ENCODE measurements at places on chromosomes 16 and 17.

DNA sequence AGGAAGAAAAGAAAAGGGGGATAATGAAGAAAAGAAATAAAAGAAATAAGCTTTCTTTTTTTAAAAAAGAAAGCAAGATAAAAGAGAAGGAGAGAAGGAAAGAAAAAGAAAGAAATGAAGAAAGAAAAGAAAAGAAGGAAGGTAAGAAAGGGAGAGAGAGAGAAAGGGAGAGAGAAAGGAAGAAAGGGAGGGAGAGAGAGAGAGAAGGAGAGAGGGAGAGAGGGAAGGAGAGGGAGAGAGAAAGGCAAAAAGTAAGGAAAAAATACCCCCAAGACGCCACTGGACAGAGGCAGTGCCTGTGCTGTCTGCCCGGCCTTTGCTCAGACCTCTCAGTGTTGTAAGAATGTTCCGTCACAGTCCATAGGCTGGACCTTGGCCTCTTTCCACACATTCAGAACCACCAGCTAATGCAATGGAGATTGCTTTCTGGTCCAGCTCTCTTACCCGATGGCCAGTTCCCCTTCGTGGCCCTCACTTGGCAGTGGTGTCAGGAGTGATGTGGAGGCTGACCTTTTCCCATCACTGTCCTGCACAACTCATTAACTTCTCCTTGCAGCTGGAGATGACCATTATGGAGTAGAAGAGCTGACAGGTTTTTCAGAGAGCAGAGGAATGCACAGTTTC lies 14.3 kb upstream of the HNF1B start:
- DNase-seq: no peak

- no peak for DNase-seq
Measured at GRCh38 chr17:36933512-36934143, 3.6 kb upstream of the LHX1 start.

DNA sequence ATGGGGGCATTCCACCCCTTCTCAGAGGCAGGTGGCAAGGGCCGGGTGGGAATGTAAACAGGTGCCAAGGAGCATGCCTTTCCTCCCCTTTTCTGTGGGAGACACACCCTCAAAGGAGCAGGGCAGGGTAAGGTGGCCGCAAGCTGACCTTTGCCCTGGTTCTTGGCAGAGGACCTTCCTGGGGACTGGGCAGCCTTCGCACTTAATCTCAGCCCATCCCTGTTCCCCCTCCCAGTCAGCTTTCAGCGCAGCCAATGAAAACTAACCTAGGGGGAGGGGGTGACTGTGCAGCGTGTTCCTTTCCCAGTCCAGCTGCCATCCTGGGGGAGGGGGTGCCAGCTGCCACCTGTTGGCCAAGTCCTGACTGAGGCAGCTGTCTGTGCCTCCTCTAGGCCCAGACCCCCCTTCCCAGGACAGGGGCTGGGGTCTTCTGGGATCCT lies 2.8 kb downstream of the TRAF4 start:
- no peak for DNase-seq

DNA sequence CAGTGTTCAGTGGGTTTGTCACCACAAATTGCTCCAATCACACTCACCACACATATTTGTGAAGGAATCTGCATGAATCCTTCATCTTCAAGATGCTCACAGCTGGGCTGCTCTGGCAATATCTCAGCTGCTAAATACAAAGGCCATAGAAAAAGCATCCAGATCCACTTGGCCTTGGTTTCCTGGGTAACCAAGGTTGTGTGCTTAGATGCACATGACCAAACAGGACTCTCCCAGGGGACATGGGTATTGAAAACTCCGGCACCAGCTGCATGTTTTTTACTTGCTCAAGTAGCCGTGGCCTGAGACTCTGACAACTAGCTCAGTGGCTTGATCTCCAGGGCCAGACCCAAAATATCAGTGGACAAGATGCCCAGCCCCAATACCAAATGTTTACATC lies 131.3 kb downstream of the CBLN1 start:
- DNase-seq: no peak

GRCh38 chr17:72030067-72030899 lies 90.5 kb upstream of the SOX9 start:
- peak; percentile 19 for DNase-seq

DNA sequence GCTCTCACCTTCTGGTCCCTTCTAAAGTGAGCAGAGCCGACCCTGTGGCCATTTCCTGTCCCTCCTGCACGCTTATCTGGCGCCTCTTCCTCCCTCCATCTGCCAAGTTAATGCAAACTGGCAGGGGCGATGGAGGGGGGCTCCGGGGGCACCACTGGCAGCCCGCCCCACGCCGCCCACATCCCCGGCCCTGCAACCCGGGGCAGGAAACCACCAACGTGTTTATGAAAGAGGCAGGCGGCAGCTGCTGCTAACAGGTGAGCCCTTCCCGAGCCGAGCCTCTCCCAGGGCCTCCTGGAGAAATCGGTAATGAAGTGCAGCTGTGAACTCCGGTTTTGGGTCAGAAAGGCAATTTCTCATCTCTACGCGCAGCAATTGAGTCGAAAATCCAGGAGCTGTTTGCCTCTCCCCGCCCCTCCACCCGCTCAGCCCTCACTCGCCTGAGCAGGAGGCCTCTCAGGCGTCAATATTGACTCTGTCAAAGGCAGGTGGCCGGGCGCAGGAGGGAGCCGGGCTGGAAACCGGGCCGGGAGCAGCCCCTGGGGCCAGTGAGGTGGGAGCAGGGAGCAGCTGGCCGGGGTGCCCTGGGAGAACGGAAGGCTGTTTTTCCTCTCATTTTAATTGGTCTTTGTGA lies 164.4 kb upstream of the GSE1 start:
- DNase-seq: no peak

DNA sequence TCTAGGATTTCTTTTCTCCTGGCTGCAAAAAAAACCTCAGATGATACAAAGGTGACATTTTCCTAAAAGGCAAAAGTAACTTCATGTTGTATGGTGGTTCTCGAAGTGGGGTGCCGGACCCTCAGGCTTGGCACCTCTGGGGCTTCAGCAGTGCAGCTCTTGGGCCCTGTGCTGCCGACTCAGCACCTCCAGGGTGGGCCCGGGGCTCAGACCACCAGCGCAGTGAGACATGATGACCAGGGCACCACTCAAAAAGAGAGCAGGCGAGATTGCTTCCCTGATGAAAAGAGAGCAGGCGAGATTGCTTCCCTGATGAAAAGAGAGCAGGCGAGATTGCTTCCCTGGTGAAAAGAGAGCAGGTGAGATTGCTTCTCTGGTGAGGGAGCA lies 98.7 kb upstream of the ZNF750 start:
- no peak for DNase-seq

- peak; percentile 39 for DNase-seq
Measured at GRCh38 chr17:72349491-72349995, 228.7 kb downstream of the SOX9 start.

- DNase-seq: no peak
Measured at GRCh38 chr17:44382917-44383316, 6.5 kb downstream of the ITGA2B start.

DNA sequence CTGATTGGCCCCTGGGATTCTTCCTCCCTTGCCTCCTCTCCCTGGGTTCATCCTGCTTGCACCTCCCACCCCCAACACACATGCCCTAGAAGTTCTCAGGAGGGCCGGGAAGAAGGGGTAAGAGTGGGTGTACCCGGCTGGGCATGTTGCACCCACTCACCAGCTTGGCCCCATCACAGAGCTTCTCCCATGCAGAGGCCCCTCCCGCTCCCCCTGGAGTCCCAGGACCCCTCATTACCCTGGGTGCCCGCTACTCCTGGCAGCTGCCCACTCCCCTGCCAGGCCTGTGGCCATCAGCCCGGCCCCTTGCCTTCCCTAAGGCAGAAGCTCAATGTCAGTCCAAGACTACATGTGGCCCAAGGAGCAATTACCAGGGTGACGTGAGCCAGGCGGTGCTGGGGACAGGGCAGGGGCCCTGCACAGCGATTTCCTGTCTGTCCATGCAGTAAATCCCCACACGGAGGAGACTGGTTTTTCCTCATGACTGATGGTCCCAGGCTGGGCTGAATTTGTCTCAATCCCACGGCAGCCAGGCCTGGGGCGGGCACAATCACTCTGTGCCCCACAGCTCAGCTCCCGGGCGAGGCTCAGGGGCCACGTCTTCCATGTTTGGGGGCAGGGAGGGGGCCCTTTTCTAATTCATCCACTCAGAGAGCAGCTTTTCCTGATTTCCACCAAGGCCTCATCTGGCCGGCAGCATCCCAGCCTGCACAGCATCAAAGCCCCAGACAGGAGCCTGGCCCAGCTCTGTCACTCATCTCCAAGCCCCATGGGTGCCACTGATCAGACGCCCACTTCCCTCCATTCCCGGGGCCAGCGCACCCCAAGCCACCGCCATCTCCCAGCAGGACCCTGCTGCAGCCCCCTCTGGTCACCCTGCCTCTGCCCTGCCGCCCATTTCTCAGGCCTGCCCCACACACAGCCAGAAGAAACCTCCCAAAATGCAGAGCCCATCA lies 234.7 kb downstream of the KATNIP start:
- no peak for DNase-seq

- no peak for DNase-seq
Measured at GRCh38 chr16:71930013-71930563, 34.8 kb downstream of the IST1 start.

DNA sequence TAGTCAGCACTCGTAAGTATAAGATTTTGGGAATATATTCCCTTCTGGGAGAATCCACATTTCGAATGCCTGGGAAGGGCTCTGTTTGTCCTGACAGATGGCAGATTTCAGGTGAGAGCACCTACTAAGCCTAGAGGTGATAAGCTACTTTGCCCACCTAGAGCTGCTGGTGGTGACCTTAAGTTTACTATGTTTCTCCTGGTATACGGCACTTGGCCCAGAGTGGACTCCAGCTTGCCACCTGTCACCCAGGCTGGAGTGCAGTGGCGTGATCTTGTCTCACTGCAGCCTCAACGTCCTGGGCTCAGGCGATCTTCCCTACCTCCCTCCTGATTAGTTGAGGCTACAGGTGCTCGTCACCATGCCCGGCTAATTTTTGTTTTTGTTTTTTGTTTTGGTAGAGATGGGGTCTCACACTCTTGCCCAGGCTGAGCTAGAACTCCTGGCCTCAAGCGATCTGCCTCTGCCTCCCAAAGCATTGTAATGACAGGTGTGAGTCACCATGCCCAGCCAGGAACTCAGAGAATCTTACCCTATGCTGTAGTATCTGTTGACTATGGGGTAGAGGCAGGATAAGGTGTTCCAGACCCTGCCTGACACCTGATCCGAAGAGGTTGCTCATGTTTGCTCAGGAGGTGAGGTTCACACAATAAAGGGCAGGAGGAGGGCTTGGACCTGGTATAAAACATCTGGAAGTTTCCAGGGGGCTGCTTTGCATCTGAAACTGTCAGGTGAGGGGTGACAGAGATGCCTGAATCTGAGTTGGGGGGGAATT lies at the start of gene ZG16:
TSS of gene ZG16 (plus strand) at position 681 of the 775 bp plus-strand sequence. CDS start 1,011 bp downstream, outside the sequence.
- peak; percentile 21 for DNase-seq

DNA sequence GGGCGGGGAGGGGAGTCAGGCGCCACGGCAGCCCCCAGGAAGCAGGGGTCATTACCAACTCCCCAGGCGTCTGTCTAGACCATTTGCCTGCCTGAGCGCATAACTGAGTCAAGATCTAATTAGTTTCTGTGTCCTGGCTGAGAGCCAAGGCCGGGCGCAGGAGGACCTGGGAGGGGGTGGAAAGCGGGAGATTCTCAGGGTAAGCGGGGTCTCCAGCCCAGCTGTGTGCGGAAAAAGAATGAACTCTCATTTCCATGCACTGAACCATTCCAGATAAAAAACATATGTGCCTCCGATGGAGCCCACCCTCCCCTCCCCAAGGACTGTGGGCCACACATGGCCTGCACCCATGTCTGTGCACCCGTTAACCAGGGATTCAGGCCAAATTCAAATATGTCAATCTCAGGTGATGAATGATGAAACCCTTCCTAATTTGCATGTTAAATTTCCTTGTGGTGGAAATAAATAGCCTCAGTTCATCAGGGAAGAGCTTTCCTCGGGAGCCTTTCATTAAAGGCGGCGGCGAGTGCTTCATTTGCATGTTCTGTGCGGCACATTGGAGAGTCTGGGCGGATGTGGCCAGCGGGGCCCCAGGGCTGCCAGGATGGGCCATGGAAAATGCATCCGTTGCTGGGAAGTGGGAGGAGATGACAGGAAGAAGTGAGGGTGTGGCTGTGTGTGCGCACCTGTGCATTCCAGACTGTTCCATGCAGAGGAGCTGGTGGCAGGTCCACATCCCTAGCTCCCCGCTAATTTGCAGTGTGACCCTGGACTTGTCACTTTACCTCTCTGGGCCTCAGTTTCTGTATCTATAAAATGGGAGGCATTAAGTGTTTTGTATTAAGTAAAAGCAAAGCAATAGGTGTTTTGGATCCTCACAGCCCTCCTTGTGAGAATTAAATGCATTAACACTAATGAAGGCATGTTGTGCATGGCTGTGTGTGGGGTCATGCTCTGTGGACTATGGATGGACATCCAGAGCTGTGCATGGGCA lies 151.1 kb downstream of the SDK2 start:
- peak; percentile 36 for DNase-seq

GRCh38 chr17:14331982-14332298 lies 31.1 kb downstream of the HS3ST3B1 start:
- DNase-seq: no peak

DNA sequence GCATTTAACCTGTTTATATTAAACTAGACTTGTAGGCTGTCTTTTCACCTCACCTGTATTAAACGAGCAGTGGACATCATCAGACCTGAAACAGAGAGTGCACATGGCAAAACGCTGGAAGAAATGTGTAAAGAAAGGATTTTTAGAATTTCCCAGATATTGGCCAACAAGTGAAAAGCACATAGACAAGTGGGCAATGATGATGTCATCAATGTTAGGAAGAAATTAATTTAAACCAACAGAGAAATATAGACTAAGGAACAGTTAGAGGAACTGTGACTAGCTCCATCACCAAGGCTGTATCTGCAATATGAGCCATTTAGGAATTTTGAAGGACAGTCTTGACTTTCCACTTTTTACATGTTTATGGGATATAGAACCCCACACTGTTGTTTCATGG lies 67.1 kb upstream of the SLC12A3 start:
- no peak for DNase-seq

GRCh38 chr16:49961089-49961488 lies 63.9 kb upstream of the CNEP1R1 start:
- peak; percentile 67 for DNase-seq

GRCh38 chr16:2092866-2093265 lies 42.8 kb downstream of the PKD1 start:
- no peak for DNase-seq

- DNase-seq: no peak
Measured at GRCh38 chr16:14070555-14070876, 603 bp upstream of the MRTFB start.

GRCh38 chr17:80746262-80746935 lies 201.8 kb downstream of the RPTOR start:
- DNase-seq: no peak

DNA sequence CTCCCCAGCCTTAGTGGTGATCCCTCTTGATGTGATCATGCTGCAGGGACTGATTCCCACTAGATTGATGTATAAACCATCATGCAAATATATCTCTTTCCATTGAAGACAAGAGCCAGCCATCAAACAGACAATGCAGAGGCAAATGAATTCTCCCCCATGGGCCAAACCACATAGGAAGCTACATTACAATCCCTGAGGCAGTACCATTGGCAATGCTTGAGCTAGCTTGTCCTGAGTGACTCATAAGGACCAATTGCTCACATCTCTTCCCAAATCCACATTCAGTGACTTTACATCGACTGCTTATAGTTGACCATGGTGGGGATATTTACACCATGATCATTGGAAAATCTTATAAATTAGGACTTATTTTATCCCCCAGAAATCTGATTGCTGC lies 242.2 kb downstream of the SHISA9 start:
- DNase-seq: peak; percentile 74

- DNase-seq: no peak
Measured at GRCh38 chr16:68764862-68765261, 27.8 kb downstream of the CDH1 start.

Data from epithelial cell of esophagus (primary cell).